ENCODE measurements at places on chromosomes 12 and 14. TPM values are rescaled to one million over a fixed set of nuclear protein-coding genes. Genes with fewer than 3 reads are reported as not detected.

PRPH gene
- total RNA-seq = under 0.01 TPM

RERG gene
- total RNA-seq = 1.1 TPM

KCNK10 gene
- total RNA-seq = not detected

FGF6 gene
- not detected for total RNA-seq

BEST3 gene
- total RNA-seq = under 0.01 TPM

CBLN3 gene
- 1.5 TPM for total RNA-seq

SMOC1 gene
- 0.85 TPM for total RNA-seq

KLRF1 gene
- not detected for total RNA-seq

MYRFL gene
- total RNA-seq = under 0.01 TPM

RERGL gene
- total RNA-seq = 0.38 TPM

PDE3A gene
- 23.1 TPM for total RNA-seq

Measured in regular cardiac myocyte (primary cell).